ENCODE measurements at places on chromosomes 11 and 22.

GRCh38 chr11:76783896-76784813, 999 bp downstream of the TSKU start:
- no peak for DNase-seq

- no peak for DNase-seq
Measured at GRCh38 chr11:114296605-114297372, 590 bp downstream of the NNMT start.

DNA sequence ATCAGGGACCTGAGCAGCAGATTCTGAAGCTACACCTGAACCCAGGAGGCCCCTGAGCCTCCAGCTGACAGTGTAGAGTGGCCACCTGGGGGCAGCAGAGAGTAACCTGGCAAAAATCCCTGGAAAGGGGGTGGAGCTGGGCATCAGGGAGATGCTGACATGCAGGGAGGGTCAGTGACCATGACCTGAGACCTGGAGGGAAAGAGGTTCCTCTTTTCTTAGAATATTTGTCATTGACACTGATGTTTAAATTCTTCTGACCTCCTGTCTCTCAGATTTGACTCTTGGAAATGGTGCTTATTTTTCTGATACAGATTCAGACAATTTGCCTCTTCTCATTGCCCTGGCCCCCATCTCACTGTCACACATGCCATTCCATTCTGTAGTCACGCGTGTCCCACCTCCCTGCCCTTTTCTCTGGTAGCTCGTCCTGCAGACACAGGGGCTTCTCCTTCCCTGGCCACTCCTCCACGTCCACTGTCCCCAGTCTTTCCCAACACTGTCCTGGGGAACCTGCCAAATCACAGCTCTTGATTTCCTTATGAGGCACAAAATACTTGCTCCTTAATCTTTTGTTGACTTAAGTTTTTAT, 117.2 kb upstream of the IGLL5 start:
- DNase-seq, result no peak

- no peak for DNase-seq
Measured at GRCh38 chr11:66280428-66280827, 2.5 kb downstream of the CNIH2 start.

GRCh38 chr11:82184966-82185365, 548.7 kb downstream of the FAM181B start:
- DNase-seq, result no peak

DNA sequence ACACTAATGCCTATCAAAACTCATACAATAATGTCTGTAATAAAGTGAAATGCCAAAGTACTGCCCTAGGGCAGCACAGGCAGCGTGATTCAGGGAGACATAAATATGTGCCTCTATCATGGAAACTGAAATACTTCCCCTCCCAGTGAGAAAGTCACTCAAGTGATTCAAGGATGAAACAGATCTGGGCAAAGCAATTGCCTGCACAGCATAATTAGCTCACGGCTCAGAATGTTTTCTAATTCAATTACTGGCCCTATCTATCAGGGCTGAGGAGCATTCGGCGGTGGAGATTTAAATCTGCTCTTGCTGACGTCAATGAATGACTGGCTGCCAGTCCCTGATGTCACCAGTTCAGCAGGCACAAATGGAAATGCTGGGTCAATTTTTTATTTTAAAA, 27.7 kb upstream of the PPP2R1B start:
- no peak for DNase-seq

DNA sequence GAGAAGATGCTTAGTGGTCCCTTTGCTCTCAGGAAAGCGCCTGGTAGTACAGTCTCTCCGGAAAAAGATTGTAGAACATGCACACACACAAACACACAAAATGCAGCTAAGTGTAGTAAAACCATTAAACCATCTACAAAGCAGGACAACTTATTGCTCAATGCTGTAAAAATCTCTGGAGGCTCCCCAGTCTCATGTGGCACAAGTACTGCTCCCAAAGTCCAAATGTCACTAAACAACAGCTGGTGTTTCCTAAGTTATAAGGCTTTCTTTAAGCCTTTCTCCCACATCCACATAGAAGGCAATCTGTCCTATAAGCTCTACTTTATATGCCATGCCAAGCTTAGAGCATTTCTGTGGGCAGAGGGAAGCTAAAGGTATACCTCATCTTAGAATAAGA, 32.9 kb downstream of the CDON start:
- no peak for DNase-seq

GRCh38 chr22:49928185-49928495, 9.7 kb downstream of the CRELD2 start:
- DNase-seq, result no peak

DNA sequence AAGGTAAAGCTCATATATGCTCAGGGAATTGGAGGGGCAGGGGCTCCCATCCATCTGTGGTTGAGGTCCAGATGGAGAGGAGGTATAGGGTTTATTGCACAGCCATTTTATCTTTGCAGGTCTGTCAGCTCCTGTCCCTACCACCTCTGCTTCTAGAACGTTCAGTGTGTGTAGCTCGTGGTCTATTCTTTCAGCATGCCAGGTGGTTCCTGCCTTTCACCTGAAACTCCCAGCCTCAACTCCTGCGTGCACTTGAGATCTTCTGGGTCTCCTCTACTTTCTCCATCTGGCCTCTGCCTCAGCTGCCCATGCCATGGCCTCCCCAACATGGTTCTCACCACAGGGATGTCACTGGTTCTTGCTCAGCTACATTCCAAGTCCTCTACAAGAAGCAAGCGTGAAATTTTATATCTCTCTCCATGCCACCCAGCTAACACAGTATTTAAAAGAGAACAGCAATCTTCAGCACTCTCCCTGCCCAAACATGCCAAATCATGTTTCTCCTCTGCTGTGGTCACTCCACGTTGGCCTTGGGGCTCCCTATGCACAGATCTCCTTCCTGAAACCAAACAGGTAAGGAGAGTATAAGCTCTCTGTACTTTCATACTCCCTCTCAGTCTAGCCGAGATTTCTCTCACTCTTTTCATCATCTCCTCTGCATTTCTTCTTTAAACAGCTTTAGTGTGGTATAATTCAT, 157.8 kb upstream of the TRPC6 start:
- no peak for DNase-seq

DNA sequence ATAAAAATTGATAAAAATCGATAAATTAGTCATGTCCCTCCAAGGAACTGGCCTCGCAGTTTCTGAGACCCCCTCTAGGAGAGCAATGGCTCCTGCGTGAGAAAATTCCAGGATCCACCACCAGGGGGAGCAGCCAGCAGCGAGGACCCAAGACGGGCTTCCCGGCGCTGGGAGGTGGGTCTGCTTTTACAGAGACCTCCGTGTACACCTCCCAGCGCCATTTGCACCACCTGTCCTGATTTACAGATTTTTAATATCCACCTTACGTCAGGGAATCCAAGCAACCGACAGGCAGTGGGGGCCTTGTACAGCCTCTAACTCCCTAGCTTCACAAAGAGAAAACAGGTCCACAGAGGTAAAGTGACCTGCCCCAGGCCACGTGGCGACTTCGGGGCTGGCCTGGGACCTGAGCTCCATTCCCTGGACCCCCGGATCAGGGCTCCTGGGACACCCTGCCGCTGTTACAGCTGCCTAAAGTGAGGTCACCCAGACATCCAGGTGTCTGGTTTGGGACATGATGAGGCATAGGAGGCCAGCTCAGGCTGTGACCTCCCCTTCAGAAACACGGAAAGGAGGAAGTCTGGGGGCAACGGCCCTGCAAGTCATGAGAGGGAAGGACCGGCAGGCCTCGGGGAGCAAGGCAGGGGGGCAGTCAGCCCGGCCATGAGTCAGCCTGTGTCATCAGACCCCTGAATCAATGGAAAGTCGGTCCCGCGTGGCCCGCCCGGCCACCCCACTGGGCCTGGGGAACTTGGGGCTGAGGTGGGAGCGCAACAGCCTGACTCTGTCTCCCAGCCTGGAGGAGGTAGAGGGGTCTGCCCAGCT, 3.5 kb downstream of the OSM start:
- DNase-seq, result peak; percentile 3

GRCh38 chr11:109073032-109073822, 348.8 kb upstream of the C11orf87 start:
- no peak for DNase-seq

GRCh38 chr11:69880041-69880825, 61.0 kb upstream of the FGF3 start:
- DNase-seq, result no peak

GRCh38 chr22:27252282-27253049, 549.1 kb downstream of the MN1 start:
- DNase-seq, result no peak

- no peak for DNase-seq
Measured at GRCh38 chr11:11615086-11615485, 6.7 kb downstream of the GALNT18 start.

- no peak for DNase-seq
Measured at GRCh38 chr11:45997599-45997998, 75.1 kb downstream of the LARGE2 start.

GRCh38 chr22:19635644-19636043, 78.7 kb upstream of the SEPTIN5 start:
- DNase-seq, result no peak

DNA sequence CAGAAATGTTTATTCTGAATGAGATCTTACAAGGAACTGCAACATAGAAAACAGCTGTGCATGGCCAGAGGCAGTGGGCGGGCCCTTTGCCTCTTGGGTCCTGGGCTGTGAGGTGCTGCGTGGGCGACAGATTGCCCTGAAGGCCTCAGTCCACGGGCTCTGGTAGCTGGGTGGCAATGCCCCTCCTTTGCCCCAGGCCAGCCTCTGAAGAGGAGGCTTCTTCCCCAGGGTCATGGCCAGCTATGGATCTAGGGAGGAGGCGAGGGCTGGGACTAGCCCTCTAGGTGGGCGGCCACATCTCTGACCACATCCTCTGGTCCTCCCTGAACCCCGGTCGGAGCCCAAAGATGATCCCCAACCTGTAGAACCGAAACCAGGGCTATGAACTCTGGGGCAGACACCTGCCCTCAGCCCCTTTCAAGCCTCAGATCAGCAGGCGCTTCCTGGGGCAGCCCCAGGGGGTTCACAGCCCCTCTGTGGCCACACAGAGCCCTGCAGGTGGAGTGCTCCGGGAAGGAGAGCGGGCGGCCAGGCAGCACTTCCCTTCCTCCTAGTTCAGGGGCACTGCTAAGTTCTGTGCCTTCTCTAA, 6.6 kb upstream of the CDC42BPG start:
- DNase-seq, result no peak

DNA sequence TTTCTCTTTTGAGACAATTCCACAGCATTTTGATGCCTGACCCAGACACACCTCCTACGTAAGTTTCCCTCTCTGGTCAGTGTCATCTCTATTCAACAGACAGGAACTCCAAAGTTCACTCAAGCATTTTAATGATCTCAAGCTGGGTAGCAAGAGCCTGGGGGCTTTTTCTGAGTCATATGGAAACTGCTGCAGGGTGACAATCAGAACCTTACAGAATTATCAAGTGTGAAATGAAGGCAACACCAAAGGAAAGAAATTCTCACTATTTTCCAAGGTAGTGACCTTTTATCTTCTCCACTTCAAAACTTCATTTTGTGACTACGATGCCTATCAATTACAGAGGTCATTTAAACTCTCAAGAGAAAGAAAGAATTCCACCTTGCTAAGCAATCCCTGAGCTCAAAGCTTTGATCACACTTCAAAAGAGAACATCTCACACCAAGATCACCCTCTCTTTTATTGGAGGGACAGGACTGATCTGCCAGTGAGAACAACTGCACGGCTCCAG, 229.0 kb upstream of the ZC3H12C start:
- DNase-seq, result no peak

Data from NCI-H748 treated with DMSO at 0.1 percent for 48 hours (cell line).